A549 treated with Mapracorat at 1 μM for 4 hours (cell line): ENCODE measurements at places on chromosomes 5 and 9. TPM values are rescaled to one million over a fixed set of nuclear protein-coding genes. Genes with fewer than 3 reads are reported as not detected.

ERGIC1 gene
- total RNA-seq: 296 to 347 TPM (median 328 TPM) in 5 replicates

RPS14 gene
- 2,893 to 3,030 TPM (median 2,962 TPM) in 5 replicates for total RNA-seq

SMIM32 gene
- not detected in 5 replicates for total RNA-seq

RRAGA gene
- total RNA-seq: 108 to 133 TPM (median 128 TPM) in 5 replicates

SPINK5 gene
- total RNA-seq: not detected in 5 replicates

IRX2 gene
- 1.3 to 2.2 TPM (median 2.0 TPM) in 5 replicates for total RNA-seq

PCDHB7 gene
- total RNA-seq: 0.05 TPM in 1 of 5 replicates, not detected in the others

PLAC8L1 gene
- not detected in 5 replicates for total RNA-seq

ADAMTS13 gene
- total RNA-seq: 0.42 to 0.64 TPM (median 0.49 TPM) in 5 replicates

ADAMTSL2 gene
- total RNA-seq: not detected in 5 replicates

SIL1 gene
- total RNA-seq: 24.3 to 27.2 TPM (median 25.9 TPM) in 5 replicates

CATSPER3 gene
- 0.22 to 0.41 TPM (median 0.37 TPM) in 5 replicates for total RNA-seq

FSD1L gene
- total RNA-seq: 3.3 to 4.9 TPM (median 4.1 TPM) in 5 replicates

MRPL22 gene
- 51.2 to 62.8 TPM (median 61.5 TPM) in 5 replicates for total RNA-seq

CYLC2 gene
- not detected in 5 replicates for total RNA-seq

GRXCR2 gene
- not detected in 5 replicates for total RNA-seq
